Fibroblast of pulmonary artery (primary cell): ENCODE measurements at places on chromosomes 13 and 19.

GRCh38 chr13:113437408-113438010 lies 15.8 kb downstream of the ADPRHL1 start:
- DNase-seq = no peak

DNA sequence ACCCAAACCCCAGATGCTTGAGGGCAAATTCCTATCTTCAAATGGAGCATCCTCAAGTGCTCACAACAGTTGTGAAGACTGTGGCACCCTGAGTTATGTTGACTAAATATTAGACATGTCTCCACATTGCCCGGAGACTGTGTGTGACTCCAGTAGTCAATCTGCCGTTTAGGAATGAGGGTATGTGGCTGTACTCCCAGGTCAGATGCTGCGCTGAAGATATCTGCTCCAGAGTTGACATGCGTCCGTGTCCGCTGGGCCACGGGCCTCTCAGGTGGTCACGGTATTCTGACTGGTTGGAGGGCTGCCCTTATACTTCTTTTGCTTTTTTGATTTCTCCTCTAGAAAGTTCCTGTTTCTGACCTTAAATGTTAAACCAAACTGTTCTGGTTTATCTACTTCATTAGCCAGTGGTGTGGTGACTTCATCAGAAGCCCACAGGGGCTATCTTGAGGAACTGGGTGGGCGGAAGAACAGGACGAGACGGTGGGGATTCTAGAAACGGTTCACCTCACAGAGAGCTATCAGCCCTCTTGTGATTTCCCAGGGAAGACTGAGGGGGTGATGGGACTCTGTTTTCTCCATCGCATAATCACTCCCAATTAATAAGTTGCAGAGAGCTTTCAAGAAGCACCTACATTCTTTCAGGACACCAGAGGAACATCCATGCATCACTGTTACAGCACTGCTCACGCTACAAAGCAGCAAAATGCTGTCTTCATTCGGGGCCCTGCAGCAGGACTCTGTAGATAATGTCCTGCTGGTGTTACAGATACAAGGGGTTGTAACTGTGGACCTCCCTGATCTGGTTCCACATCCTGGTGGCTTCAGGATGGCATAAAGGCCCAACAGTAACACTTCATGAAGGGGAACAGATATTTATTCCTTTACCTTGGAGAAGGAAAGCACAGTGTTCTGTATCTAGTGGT lies 1.3 kb upstream of the LCP1 start:
- no peak for DNase-seq

DNA sequence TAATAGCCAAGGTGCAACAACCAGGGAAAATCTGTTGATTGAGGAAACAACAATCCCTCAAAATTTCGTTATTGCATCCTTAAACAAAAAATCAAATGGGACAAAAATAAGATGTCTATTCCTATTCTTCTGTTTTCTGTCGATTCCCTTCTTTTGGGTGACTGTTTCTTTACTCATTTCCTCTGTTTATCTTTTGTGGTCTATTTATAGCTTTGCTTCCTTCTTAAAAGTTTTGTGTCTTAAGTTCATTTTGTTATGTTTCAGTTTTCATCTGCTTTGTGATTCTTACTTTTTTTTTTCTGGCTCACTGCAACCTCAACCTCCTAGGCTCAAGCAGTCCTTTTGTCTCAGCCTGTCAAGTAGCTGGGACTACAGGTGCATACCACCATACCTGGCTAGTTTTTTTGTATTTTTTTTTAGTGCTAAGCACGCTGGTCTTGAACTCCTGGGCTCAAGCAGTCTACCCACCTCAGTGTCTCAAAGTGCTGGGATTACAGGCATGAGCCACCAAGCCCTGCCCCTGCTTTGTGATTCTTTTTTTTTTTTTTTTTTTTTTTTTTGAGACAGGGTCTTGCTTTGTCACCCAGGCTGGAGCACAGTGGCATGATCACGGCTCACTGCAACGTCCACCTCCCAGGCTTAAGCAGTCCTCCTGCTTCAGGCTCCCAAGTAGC lies 10.4 kb downstream of the ZNF146 start:
- DNase-seq = peak; percentile 58

DNA sequence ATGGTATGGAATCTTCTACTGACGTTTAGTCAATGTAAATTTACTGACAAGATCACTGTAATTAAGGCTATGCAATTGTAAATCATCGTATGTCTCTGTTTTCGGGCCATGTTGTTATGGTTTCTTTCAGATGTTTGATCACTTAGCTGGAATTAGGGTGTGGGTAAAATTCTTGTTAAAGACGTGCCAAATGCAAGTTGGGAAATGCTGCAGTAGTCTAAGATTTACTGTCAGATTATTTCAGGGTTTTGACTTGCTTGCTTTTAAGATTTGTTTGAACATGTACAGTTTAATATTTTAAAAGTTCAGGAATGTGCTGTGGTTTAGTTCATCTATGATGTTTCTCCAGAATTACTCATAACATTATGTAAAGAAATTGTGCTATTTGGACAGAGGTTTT lies 10.8 kb downstream of the NDFIP2 start:
- DNase-seq = peak; percentile 70

GRCh38 chr19:3145909-3146676 lies 10.3 kb downstream of the GNA15 start:
- no peak for DNase-seq

- DNase-seq = no peak
Observed at GRCh38 chr19:35719402-35720162, 1.8 kb downstream of the KMT2B start.

- peak; percentile 11 for DNase-seq
Observed at GRCh38 chr19:56423276-56423984, 19.3 kb downstream of the ZNF583 start.

DNA sequence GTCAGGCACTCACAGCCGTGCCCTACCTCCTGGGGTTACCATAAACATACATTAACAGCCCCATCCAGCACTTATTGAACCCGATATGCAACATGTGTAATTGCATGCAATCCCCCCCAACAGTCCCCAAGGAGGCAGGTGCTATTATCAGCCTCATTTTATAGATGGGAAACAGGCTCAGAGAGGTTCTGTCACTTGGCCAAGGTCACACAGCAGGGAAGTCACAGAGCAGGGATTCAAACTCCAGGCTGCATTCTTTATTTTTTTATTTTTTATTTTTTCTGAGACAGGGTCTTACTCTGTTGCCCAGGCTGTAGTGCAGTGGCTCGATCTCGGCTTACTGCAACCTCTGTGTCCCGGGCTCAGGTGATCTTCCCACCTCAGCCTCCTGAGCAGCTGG lies 38.4 kb upstream of the TNFAIP8L1 start:
- DNase-seq = no peak

DNA sequence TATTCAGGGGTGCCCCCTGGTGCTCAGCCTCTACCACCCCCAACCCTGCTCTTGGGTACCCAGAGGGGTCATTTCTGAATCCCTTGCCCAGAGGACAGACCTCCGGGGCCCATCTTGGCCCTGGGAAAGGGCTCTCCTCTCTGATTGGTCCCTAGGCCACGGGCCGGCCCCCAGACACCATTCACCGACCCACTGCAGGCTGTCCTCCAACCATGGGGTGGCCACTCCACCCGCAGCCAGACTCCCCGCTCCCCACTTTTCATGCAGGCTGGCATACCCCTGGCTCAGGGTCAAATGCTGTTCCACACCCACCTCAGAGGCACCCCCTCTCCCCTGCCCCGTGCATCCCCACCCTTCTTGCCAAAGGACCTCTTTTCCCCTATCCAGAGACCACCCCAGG lies 14.8 kb downstream of the SMIM24 start:
- DNase-seq = no peak

GRCh38 chr13:109694972-109695371 lies 91.4 kb downstream of the IRS2 start:
- DNase-seq = no peak

- DNase-seq = peak; percentile 55
Observed at GRCh38 chr19:46818812-46819211, 30.4 kb upstream of the SLC1A5 start.

GRCh38 chr13:31875134-31875533 lies 135.8 kb downstream of the RXFP2 start:
- DNase-seq = peak; percentile 13

- DNase-seq = no peak
Observed at GRCh38 chr13:106173346-106173745, 362.1 kb downstream of the EFNB2 start.

DNA sequence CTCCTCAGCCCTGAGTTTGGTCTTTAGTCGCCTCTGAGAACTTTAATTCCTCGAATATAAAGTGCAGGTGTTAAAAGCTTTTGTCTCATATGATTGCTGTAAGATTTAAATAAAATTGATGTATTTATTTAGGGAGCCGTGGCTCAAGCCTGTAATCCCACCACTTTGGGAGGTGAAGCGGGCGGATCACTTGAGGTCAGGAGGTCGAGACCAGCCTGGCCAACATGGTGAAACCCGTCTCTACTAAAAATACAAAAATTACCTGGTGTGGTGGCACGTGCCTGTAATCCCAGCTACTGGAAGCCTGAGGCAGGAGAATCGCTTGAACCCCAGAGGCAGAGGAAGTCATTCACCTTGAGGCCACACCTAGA lies 559 bp upstream of the SLC1A5 start:
- DNase-seq = no peak

- no peak for DNase-seq
Observed at GRCh38 chr19:48186015-48186414, 15.5 kb downstream of the ZSWIM9 start.

DNA sequence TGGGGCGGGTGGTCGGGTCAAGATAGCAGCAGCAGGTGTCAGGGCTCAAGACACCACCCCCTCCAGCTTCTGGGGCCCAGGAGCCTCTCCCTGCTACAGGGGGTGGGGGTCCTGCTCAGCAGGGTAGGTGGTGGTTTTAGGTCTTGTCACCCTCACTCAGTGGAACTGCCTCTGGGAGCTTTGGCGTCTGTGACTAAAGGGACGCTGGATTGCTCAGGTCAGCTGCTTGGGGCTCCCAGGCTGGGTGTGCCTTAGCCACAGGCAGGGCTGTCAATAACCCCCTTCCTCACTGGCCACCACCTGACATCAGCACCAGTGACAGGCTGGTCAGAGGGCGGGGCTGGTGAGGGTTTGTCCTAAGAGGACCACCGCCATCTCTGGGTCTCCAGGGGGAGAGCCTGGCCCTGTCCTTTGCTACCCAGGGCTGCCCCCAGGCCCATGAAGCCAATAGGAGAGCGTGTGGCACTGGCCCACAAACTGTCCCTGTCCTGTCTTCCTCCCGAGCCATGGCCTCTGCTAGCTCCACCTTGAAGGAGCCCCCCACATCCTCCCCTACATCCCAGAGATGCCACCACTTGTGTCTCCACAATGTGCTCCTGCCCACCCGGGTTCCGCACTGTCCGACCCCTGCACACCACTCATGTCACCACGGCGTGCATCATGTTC lies 36.4 kb downstream of the MAU2 start:
- DNase-seq = no peak

DNA sequence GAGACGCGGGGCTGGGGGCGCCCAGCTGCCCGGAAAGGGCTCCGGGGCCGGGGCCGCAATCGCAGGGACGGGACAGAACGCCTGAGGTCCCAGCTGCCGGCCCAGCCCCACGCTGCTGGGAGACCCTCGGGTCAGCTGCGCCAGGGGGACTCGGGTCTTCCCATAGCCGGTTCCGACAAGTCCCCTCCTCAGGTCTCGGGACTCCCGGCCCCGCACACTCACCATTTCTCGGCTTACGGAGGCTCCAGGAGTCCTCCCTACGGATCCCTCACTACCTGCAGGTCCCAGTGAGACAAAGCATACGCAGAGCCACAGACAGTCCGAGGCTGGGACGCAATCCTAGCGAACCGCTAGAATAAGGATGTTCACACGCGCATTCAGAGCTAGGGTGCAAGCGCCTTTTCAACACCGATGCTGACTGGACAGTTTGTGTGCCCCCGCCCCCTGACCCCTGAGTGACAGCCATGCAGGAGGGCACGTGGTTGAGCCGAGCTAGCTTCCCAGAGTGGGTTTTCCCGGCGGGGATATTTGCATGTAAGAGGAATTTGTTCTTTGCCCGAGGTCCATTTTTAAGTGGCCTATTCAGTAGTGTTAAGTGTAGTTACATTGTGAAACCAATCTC lies 13.6 kb downstream of the ZNF490 start:
- no peak for DNase-seq

DNA sequence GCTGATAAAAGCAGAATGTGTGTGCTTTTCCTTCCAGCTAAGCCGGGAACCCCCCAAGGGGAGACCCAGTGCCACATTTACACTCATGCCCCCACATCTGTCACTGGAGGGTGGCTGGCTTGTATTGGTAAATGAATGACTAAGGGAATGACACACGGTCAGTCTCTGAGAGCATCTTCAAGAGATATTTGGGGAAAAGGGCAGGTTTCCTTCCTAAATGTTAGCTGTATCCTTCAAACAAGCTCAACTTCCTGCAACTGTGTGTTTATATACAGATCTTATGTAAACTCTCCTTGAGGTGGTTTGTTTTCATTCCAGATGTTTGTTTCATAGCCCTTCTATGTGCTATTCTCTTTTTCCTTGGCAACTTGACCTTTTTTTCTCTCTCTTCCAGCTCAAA lies 192.6 kb downstream of the COL4A1 start:
- DNase-seq = no peak

DNA sequence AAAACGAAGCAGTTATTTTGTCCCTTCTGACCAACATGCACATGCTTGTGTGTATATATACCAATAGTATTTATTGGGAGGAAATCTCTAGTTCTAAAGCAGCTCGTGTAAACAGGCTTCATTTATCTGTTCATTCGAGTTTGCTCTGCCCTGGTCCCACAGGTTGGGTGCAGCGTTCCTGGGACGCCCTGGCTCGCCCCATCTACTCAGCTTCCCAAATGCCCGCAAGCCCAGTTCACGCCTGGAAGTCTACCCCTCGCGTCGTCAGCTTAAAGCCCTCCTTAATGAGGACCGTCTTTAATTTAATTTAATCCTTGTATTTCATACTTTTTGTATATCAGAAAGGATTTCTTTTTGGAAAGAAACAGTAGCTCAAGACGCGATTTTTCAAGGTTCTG lies 604 bp downstream of the THSD1 start:
- DNase-seq = no peak

GRCh38 chr19:51621178-51621577 lies 9.0 kb downstream of the SIGLEC5 start:
- DNase-seq = no peak

- peak; percentile 73 for DNase-seq
Observed at GRCh38 chr13:47945738-47946137, 55.3 kb downstream of the SUCLA2 start.

DNA sequence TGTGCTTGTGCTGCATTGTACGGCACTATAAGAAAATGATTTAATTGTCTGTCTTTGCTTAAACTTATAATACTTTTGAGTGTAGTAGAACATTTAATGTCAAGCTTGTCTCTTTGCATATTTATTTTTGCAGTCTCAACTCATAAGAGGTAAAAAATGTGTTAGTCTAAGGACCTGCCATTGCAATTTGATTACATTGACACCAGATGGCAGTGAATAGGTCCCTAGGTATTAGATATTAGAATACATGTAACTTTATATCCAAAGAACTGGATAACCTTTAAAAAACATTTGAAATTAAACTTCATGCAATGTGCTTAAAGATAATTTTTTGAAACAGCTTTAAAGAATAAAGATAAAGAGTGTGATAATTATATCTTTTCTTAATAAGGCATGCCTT lies 1421.3 kb downstream of the OLFM4 start:
- no peak for DNase-seq

- DNase-seq = no peak
Observed at GRCh38 chr13:101931186-101931585, 470.7 kb downstream of the FGF14 start.

- DNase-seq = peak; percentile 9
Observed at GRCh38 chr13:38686577-38687245, at the start of gene FREM2. FREM2 (plus strand) TSS chr13:38687077; CDS start chr13:38687345, 268 bp downstream.

- peak; percentile 28 for DNase-seq
Observed at GRCh38 chr19:37572203-37572602, 22.4 kb downstream of the ZNF571 start.
